Occipital lobe (tissue), 3 donors: ENCODE measurements at places on chromosomes 16 and 17.

DNA sequence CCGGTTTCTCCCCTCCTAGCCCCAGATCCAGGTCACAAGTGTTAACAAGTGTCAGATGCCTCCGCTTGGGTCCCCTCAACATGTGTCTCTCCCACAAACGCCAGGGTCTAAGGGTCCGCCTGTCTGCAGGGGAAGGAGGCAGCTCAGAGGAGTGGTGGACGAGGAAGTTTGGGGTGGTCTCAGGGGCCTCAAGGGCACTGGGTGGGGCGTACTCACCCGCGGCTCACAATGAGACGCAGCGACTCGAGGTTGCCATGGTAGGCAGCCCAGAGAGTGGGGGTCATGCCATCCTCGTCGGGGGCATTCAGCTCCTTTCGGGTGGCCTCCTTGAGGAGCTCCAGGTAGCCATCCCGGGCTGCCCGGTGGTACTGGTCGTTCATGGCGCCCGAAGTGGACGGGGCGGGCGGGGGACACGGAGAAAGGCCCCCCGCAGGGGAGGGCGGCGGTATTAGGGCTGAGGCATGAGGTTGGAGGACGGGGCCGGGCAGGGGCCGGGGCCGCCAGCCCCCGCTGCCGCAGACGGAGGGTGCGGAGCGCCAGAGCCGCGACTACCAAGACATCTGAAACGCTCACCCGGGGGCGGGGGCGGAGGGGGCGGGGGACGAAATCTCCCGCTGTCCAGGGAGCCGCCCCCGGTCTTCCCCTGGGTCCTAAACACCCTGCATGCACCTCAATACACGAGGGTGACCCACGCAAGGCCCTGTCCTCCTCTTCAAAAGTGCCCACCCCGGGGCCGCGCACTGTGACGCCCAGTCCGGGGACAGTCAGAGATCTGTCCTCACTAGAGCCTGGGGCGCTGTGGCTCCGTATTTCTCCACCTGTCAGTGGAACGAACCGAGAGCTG, at the start of gene USH1G:
Gene USH1G (minus strand): TSS at position 562 of the 844 bp plus-strand sequence. CDS start 182 bp downstream, at position 380.
- DNase-seq = no peak

- no peak for DNase-seq
These were observed 58.8 kb downstream of the MYO18A start for GRCh38 chr17:29121442-29121841.

DNA sequence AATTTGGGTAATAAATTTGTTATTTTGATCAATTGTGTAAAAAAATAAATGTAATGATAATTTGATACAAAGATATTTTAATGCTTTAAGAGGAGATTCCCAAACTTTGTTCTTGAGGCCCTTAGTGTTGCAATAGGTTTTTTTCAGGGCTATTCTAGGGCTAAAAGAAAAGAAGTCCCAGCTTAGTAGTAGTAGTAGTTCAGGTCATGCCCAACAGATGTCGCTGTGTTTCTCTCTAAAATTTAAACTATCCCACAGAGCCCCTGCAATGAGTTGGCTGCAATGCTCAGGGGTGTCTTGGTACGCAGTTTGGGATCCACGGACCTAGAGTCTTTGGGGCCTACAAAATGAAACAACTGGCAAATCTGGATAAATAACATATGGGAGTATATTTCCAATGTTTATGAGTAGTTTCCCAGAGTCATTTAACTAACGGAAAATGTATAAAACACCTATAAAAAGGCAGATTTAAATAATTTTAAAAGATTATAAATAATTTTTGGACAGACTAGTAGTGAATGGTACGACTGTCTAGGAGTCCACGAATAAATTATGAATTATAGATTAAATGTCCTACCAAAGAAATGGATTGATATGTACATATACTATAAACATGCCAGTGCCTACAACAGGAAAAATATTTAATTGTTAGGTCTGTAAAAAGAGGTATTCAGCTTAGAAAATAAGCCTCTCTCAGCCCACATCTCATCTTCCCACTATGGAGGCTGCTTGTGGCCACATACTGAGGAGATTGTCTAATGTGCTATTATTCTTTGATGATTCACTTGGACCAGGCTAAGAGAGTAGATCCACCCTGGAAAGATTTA, 228.5 kb upstream of the PMFBP1 start:
- no peak for DNase-seq

GRCh38 chr16:81358860-81359259, 44.1 kb downstream of the GAN start:
- DNase-seq = no peak

GRCh38 chr17:36918211-36918691, 19.0 kb upstream of the LHX1 start:
- no peak for DNase-seq

- no peak for DNase-seq
These were observed 70.3 kb downstream of the ABCA8 start for GRCh38 chr17:68884888-68885287.

DNA sequence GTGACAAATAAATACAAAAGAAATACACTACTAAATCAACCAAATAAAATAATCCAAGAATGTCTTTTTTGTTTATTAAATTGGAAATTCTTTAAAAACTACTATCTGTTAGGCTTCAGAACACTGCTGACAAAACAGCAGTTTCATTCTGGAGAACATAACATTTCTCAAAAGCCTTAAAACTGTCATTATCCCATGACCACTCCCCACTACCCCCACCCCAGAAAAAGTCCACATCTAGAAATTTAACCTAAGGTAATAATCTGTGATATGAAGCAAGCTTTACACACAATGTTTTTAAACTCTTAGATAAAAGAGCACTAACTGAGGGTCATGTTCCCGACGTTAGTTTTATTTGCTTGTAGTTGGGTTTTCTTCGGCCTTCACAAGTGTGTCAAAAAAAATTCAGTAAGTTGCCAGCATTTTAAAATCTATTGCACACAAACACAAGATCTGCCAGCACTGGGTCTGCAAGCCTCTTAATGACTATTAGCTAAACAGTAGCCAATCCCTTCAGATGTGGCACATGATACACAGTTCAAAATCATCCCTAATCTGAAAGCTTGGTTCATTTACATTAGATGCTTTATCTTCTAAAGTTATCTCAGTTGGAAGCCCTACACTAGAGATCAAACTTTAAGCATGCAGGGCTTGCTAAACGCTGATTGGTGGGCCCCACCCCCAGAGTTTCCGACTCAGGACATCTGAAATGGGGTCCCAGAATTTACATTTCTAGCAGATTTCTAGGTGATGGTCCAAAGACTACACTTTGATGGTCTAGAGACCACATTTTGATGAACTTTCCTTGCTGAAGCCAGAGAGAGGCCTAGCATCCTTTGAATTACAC, 75.2 kb downstream of the KANSL1 start:
- no peak for DNase-seq

- DNase-seq = no peak
These were observed 45.7 kb downstream of the AATF start for GRCh38 chr17:36994438-36994837.

GRCh38 chr17:40371261-40371929, 6.9 kb upstream of the GJD3 start:
- no peak for DNase-seq

DNA sequence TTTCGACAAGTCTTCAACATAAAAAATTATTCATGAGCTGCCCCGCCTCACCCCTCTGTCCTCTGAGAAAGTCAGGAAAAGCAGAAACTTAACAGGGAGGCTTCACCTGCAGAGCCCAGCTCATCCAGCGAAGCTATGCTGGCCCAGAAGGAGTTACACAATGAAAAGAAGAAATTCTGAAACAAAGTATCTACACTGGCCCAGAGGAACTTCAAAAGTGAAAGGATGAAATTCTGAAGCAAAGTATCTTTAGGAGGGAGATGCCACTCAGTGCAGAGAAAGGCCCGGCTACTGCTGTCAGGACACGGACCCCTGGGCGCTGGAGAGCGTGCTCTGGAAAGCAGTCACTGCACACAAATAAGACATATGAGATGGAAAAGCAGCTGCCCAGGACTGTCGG, 1.6 kb downstream of the GALNS start:
- no peak for DNase-seq
